ENCODE measurements at places on chromosomes 3 and 15.

DNA sequence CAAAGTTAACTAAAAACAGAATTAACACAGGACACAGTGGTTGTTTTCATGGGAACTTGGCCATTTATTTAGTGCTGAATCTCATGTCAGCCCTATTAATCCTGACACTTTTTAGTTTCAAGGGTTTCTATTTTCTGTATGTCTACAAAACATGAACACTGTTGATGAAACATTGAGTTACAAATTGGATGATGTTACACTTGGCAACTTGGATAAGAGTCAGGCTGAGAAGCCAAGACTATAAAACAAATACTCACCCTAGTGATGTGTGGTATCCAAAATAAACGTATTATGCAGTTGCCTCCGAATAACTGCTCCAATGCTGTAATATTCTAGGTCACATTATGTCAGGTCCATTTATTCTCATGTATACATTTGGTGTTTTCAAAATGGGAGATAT is 349.6 kb downstream of the ZIC1 start:
- no peak for DNase-seq

- no peak for DNase-seq
These were observed 215.6 kb downstream of the CADPS start for GRCh38 chr3:62659660-62660059.

DNA sequence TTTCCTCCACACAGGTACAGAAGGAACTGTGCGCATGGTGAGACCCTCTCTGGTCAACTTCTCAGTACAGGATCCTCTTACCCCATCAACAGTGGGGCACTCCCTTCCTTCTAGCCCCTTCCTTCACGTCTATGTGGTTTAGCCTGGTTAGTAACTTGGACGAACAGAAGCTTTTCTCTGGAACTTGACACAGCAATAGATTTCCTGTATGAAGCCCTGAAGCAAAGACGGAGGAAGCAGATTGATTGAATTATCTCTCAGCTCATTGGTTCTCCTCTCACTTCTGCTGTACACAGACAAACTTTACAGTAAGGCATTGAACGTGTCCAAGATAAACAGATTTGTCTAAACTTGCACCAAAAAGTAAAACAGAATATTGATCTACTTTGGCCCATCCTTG is at the start of gene CD200R1:
CD200R1 (minus strand) TSS at position 210 of the 400 bp plus-strand sequence. CDS start 246 bp downstream, outside the sequence.
- no peak for DNase-seq

DNA sequence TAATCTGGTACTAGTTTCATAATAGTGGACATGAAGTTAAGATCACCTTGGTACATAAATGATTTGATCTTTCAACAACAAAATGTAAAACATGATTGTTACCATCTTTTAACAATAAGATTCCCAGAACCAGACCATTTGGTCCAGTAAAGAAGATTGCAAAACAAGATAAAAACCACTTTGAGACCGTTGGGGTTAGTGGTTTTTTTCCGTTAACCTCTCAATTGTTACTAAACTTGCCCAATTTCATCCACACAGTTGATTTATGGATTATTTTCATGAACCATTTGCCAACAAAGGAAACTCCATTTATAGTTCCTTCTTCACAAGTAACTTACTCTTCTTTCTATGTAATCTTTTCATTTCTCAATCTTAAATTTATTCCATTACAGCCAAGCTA is 53.8 kb downstream of the ATP8B4 start:
- DNase-seq = no peak

- DNase-seq = no peak
These were observed 457.4 kb downstream of the SHQ1 start for GRCh38 chr3:72390841-72391240.

DNA sequence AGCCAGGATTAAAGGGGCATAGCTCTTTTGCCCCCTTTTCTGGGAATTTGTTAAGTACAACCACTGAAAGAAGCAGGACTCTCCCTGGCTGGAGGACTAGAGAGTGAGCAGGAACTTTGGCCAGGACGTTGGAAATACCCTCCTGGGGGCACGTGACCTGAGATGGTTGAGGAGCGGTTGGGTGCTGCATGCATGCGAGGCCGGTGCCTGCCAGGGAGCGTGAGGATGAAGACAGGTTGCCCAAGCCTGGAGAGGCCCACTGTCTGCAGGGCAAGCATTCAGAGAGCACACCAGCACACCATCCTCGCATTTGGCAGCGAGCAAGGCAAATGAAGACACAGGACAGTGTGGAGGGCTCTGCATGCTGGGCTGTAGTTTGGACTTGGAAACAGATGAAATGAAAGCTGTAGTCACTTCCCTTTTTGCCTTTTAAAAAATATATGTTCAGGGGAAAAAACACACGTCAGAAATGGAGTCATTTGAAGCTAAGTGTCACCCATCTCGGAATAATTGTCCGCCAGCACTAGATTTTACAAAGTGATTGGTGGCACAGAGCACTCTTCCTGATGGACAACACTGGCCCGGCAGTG is 217.6 kb downstream of the SLCO3A1 start:
- no peak for DNase-seq

GRCh38 chr3:127337911-127338531 is 50.2 kb upstream of the PRR20G start:
- no peak for DNase-seq

DNA sequence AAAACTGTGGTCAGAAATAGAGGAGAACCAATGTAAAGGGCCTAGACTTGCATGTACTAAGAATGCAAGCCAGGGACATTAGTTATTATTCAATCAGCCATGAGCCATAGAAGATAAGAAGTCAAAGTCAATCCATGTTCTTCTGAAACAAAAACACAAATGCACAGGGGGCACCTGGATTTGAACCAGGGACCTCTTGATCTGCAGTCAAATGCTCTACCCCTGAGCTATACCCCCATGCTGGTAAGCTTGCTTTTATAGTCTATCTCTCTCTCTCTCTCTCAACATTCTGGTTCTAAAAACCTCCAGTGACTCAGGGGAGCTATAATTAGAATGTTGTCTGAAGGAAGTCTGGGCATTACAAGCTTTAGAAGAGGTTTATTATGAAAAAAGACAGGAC is 85.6 kb upstream of the ACP3 start:
- DNase-seq = no peak

DNA sequence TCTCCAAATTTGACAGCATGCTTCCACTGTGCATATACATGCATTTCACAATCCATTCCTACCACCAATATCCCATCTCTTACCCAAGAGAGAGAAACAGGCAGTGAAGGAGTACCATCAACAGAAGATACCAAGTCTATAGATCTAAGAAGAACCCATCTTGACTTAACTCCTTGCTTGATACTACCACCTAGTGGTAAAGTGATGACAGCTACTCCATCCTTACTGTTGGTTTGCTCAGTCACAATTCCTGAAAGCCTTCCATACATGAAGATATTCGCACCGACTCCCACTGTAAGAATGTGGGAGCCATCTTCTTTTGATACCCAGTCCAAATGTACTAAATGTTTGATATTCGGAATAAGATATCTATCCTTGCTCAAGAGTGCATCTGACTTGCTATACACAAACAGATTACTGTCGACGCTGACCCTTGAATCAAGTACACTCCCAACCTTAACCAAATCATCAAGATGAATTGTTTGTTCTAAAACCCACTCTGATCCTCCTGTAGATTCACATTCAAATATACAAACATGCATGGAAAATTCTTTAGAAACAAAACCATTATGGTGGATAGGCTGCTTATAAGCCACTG is 123.1 kb downstream of the DMXL2 start:
- no peak for DNase-seq

DNA sequence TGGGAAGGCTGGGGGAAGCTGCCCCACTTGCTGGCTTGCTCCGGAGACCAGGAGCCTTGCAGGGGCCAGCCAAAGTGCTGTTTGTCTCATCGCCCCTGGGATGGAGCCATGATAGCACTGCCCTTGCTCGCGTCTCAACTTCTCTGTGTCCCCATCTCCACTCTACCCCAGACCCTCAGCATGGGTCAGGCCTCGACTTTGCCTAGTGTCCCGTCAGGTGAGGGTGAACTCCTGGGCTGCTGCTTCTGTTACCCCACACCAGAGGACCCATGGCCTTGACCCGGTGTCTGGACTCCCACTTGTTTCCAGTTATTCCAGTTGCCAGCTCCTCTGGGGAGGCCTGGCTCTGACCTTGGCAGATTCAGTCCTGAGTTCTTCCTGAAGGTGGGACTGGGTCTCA is 36.5 kb upstream of the DUSP7 start:
- DNase-seq = no peak
